ENCODE measurements at places on chromosomes 7 and 10.
A peak's percentile ranks its signal among the peaks of the same experiment; 100 is the strongest.

- no peak for DNase-seq
Measured at GRCh38 chr7:2276107-2276506, 34.1 kb downstream of the NUDT1 start.

- no peak for DNase-seq
Measured at GRCh38 chr10:78807504-78808203, 261.1 kb upstream of the ZMIZ1 start.

- DNase-seq: peak; percentile 24
Measured at GRCh38 chr10:60714233-60714632, 64.0 kb upstream of the CDK1 start.

- DNase-seq: no peak
Measured at GRCh38 chr10:58104351-58104751, 163.3 kb downstream of the IPMK start.

GRCh38 chr10:130934293-130935127 is 377.0 kb downstream of the TCERG1L start:
- no peak for DNase-seq

DNA sequence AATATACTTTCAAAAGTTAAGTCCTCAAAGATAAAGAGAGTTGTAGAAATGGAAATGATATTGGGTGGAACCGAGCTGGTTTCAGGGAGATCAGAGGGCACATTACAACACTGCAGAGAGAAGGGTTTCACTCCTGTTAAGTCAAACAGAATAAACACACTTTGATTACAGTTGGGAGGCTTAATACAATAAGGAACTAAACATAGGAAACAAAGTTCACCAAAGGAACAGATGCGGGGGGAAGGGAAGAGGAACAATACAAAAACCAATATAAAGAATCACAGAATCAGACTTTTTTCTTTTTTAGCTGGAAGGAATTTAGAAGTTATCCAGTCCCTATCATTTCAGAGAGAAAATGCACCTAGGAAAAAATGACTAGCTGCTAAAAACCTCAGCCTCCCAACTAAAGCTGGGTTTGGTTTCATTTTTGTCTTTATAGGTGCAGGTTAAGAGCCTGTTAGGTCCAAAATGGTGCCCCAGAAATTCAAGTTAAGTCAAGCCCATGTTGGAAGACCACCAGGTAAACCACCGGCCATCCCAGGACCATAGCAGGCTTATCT is 81.9 kb downstream of the DNMBP start:
- peak; percentile 2 for DNase-seq

DNA sequence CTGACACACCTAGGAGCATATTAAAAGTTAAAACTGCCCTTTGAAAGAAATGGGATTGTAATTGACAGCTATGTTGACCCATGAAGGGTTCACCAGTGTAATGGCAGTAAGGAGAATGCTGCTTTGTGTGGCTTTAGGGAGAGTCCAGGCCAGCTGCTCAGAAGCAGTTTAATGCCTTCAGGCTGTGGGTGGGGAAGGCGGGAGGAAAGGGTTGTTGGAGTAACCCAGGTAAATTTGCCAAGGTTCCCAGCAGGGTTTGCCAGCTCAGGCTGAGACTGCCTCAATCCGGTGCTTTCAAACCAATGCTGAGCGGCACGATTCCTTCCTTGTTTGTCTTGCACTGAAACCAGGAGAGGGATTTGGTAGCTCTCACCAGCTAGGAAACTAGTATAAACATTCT is 637.2 kb downstream of the INHBA start:
- no peak for DNase-seq
